Epithelial cell of proximal tubule (primary cell): ENCODE measurements at places on chromosomes 4 and X. TPM values are rescaled to one million over a fixed set of nuclear protein-coding genes. Genes with fewer than 3 reads are reported as not detected.

DNA sequence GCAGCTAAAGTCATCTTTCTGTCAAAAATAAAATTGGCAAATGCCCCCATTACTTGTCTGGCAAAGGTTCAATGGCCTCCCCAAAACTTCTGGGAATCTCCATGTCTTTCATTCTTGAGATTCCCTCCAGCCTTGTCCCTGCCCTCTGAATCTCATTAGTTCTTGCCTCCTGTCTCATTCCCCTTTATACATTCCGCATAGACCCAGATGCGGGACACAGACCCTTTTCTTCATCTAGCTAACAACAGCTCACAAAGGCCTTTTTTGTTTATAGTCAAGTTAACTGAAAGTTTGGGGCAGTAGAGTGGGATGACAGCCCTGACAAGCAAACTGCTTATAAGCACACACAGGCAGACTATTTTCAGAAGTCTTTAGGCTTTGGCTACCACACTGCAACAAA, 306.1 kb upstream of the FAM241A start:
- DNase-seq, result no peak

GRCh38 chr4:77801260-77801608, 17.9 kb downstream of the CNOT6L start:
- no peak for DNase-seq

GRCh38 chrX:151393514-151393913, 3.5 kb upstream of the VMA21 start:
- no peak for DNase-seq

DNA sequence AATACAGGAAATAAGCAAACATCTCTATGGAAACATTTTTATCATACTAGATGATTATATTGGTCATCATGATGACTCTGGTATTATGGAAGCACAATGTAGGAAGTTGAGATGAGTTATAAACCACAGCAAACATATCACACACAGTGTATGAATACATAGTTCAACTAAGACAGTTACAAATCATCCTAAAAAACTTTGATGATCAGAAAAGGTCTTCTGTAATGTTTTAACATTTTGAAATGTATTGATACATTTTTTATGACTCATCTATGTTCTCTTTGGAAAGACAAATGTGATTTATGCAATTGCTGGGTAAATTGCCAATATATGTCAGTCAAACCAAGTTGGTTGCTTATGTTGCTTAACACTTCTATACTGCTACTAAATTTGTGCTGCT, 4.8 kb downstream of the CXCL3 start:
- no peak for DNase-seq

DNA sequence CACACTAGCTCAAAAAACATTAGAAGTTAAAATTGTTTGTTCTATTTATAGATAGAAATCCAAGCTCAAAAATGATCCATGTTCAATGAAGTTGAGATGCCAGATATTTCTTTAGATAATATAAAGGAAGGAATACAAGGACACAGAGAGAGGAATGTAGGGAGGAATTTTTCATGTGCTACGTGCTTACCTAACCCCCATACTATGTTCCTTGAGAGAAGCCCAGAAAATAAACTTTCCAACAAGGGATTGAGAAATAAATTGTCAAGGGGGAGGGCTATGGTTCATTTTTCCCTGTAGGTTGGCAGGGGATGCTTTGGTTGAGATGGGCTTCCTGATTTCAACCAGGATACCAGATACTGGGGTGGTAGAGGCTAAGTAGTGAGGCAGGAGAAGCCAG, 15.6 kb upstream of the ADH5 start:
- DNase-seq, result no peak

GRCh38 chr4:110442309-110442708, 33.6 kb upstream of the ENPEP start:
- no peak for DNase-seq

Gene PCDH10
- 0.14 and 0.46 TPM in 2 replicates for total RNA-seq

Gene TMEM31
- not detected in 2 replicates for total RNA-seq

- peak; percentile 9 for DNase-seq
These were observed 130.3 kb downstream of the DIPK2B start for GRCh38 chrX:45070116-45071007.

Gene CTSO
- 4.1 and 6.5 TPM in 2 replicates for total RNA-seq

DNA sequence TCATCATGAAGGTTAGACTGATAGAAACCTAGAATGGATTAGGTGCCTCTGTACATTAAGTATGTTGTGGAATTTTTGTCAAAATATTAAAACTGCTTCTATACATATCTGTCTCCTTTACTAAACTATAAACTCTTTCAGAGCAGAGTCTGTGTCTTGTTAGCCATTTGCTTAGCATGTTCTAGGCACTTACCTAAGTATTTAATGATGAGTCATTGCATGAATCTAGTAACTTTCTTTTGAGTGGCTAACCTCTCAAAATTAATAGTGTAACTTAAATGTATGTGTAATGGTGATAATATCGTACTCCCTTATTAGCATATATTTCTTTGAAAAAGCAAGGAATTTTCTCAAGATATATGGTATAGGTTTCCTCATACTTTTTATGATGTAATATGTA, 57.8 kb downstream of the RAP1GDS1 start:
- no peak for DNase-seq

Gene TMEM33
- 39.2 and 43.2 TPM in 2 replicates for total RNA-seq

DNA sequence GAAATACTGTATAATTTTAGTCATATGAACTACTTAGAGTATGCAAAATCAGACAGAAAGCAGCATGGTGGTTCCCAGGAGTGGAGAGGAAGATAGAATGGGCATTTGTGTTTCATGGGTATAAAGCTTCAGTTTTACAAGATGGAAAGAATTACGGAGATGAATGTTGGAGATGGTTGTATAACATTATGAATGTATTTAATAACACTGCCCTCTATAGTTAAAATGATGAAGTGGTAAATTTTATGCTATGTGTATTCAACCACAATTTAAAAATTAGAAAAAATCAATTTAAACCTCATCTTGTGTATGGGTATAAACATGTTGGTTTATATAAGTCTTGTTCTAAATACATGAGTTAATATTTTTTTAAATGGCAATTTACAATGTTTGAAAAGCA, 521.1 kb downstream of the FSTL5 start:
- DNase-seq, result no peak

GRCh38 chr4:24645765-24646550, 61.6 kb upstream of the DHX15 start:
- DNase-seq, result no peak

Gene DAPP1
- total RNA-seq, result 6.7 and 18.3 TPM in 2 replicates

GRCh38 chr4:960636-961350, 12.6 kb downstream of the DGKQ start:
- no peak for DNase-seq

DNA sequence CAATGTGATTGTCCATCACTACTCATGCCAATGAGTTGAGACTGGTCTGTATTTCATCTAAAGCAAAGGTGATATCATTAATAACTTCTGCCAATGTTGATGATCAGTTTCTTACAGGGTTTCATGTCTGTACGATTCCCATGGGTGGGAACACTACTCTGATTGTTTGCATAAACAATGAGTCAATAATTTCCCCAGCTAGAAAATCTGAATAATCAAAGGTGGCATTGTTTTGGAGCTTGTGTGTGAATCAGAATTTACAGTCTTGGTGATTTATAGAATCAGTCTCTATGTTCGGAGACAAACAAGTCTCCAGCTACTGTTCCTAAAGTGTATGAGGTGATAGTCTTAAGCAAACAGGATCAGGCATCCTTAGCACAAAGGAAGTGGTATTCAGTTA, 35.5 kb upstream of the PARM1 start:
- DNase-seq, result no peak

DNA sequence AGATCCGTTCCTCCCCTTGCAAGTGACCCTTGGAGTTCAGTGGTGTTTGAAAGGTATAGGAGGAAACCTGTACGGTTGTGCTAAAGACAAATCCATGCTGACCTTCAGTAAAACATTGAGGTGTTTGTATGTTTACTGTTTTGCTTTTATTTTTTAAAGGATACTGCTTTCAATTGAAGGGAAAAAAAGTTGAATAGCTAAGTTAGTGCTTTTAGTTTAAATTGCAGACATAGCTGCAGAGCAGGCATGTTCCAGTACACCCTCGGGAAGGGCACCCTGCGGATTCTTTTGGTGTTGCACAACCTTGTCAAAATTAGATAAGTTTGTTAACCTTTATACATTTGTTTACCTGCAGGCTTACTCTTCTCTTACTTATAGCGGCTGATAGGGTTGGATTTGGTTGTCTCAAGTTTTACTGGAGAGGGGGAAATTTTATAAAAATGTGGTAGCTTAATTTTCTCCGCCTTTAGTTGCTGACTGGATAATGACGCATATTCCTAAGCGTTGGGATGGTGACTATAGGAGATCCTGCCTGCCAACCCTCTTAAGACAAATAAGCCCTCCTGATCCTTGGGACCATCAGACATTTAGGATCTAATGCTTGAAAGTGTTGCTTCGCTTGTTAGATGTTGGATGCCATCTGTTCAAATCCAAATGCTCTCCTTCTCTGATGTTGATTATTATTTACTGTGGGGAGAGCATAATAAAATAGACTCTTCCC, 2.0 kb downstream of the RAPGEF2 start:
- DNase-seq, result no peak

Gene P2RY8
- total RNA-seq, result not detected in 2 replicates

DNA sequence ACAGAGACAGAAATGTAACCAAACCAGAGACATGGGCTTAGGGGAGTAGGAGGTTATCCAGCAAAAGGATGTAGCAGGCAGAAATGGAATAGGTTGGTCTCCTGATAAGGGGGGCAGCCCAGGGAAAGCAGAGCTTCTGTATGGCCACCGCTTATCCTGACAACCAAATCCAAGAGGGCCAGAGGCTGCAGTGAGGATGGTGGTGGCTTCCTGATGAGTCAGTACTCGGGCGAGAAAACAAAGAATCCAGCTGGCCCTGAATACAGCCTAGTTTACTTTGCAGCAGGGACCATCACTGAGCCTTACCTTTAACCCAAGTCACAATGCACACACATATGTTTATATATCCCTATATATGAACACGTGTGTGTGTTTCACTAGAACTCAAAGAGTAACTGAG, 129.7 kb upstream of the FTHL17 start:
- no peak for DNase-seq

DNA sequence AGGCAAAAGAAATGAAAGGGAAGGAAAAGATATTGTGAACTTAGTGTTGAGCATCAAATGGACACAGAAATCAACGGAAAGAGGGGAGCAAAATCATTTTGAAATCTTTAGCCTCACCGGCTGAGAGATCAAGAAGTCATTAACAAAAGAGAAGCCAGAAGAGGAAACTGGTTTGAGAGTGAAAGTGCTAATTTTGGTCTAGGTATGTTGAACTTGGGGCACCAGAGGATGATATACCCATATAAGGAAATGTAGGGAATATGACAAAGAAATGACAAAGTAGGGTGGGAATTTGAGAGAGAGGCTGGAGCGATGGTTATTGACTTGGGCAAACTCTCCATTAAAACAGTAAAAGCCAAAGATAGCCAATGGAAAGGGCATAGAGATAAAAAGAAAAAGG, 183.4 kb upstream of the ATOH1 start:
- DNase-seq, result no peak

Gene CLNK
- not detected in 2 replicates for total RNA-seq

- no peak for DNase-seq
These were observed 524.7 kb downstream of the IL15 start for GRCh38 chr4:142161086-142161485.

DNA sequence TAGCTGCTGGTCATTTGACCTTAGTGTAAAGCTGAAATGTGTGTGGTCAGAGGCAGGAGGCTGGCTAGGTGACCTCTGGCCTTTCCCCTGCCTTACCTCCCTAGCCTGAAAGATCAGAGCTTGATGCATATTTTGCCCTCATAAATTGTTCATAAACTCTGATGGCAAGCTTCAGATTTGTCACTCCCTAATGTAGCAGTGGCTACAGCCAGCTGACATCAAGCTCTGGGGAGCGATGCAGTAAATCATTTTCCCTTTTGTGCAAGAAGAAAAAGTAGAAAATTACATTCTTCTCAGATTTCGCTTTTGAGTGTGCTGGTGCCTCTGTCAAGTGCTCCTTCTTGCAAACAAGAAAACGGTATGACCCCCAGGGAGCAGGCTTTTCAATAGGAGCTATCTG, 87.7 kb upstream of the MAGEA4 start:
- no peak for DNase-seq

Gene MBNL3
- 6.3 and 8.4 TPM in 2 replicates for total RNA-seq

DNA sequence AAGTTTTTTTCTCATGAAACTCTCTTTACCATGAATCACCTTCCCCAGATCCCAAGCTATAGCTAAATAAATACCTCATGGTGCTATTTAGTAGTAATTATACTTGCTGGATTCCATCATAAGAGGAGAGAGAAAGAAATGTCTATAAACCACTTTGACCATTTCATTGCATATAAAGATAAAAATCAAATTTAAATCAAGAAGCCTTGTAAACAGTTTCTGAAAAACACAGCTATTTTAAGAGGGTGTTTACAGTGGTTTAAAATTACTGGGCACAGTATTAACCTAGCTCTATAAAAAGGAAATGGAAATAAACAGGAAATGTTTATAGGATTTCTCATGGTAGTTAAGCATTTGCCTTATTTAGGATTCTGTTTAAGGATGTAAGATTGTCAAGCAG, 637.9 kb downstream of the ADGRL3 start:
- no peak for DNase-seq

DNA sequence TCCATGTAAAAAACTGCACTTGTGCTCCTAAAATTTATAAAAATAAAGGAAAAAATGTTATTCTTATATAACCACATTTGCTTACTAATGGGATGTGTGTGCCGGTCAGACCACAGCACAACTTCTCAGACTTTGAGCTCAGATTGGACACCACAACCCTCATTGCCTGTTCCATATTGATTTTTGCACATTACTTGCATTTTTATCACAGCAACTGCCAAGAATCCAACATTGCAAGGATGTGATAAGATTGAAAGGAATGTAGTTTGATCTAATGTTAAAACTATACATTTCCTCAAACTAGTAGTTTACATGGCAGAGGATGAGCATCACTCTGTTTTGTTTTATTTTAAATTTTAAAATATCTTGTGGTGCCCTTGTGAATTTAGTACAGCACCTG, 227.8 kb downstream of the KDR start:
- no peak for DNase-seq

- no peak for DNase-seq
These were observed 13.1 kb upstream of the RNF212 start for GRCh38 chr4:1126506-1126905.

Gene GJB1
- total RNA-seq, result 0.07 and 0.40 TPM in 2 replicates

Gene SLC9B2
- total RNA-seq, result 7.0 and 9.0 TPM in 2 replicates

DNA sequence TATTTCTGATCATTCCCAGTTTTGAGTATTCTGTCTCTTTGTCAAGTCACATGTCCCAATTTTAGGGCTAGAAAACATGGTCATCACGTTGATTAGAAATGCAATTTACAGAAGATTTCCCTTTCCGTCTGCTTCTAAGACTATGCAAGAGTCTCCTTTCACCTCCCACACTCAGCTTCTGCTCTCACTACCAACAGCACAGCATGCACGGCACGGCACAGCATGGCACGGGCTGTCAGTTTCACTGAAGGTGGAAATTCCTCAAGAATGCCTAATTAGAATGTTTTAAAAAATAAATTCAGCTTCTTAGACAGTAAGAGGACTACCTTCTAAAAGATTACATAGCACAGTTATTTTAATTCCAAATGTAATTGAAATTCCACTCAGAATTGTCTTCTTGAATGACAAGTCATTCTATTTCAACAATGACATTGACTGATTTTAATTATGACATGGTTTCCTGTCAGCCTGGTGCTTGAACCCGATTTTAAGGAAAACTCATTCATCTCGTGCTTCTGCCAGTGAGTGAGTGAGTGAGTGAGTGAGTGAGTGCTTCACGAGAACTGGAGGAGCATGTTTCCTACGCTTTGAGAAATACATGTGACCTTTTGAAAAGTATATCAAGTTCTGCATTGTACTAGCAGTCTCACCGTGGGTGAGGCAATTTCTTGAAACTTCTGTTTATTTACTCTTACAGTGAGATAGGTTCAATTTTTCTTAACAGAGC, 124.8 kb upstream of the SORBS2 start:
- no peak for DNase-seq

GRCh38 chr4:138555108-138555507, 313.0 kb upstream of the SLC7A11 start:
- DNase-seq, result no peak
